ENCODE measurements at places on chromosomes 4 and X.

DNA sequence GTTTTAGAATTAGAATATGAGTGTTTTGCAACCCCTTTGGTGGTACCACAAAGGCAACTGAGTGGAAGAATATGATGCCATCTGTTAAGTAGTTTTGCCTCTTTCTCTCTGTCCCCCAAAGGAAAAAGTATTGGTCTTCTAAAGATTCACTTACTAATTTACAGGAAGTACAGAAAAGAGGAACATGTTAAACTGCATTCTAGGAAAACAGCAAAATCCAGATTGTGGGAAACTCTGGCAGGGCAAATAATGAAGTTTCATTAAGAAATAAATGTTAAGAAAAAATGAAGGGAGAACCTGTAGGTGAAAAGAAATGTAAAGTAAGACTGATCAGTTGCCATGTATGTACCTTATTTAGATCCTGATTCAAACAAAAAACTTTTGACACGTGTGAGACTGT, 39.3 kb downstream of the NSUN7 start:
- DNase-seq: no peak

- DNase-seq: no peak
Observed at GRCh38 chrX:148815218-148815961, 315.0 kb downstream of the AFF2 start.

- DNase-seq: no peak
Observed at GRCh38 chr4:176189891-176190795, 5.2 kb downstream of the SPATA4 start.

DNA sequence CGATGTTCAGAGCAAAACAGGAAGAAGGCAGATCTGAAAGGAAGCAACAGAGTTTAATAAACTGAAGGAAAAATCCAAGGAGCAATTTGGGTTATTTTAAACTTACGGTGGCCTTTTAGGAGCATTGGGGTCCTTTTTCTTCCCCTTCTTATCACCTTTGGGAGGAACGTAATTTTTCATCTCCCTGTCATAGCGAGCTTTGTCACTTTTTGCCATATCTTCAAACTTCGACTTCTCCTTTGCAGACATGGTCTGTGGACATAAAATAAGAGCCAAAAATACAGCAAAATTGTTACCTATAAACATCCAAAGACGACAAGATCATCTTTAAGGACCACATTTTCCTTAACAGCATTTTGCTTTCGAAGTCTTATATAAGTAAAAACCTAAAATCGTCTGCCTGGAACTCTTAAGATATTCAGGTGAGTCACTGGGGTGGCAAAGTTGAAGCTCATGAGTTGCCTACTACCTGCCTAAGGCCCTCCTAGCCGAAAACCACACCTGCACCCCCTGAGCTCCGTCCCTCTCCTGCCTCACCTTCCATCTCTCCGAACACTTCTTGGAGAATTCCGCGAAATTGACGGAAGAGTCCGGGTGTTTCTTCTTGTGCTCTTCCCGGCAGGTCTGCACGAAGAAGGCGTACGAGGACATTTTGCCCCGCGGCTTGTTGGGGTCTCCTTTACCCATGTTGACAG, 1.0 kb downstream of the HMGB2 start:
- DNase-seq: no peak

DNA sequence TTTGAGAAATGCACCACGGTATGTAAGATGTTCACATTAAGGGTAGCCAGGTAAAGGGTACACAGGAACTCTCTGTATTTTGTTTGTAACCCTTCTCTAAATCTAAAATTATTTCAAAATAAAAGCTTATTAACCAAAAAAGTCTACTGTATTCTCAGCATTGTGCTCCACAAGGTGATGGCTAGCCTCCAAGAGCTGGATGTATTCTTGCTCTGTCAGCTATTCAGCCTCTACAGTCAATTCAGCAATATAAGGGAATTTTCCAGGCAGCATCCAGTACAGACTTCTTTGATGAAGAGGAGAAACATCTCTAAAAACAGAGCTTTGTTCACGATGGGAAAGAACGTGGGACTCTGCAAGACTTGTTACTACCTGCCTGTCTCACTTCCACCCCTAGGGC, 63.5 kb upstream of the MAOA start:
- no peak for DNase-seq
